Testis (tissue), 5 donors: ENCODE measurements at places on chromosomes 12 and 14. TPM values are rescaled to one million over a fixed set of nuclear protein-coding genes. Genes with fewer than 3 reads are reported as not detected.

Gene TGM1
- 3.6 TPM for total RNA-seq

- no peak overlapping the region for H3K27ac ChIP-seq
- no peaks in the 10 kb centered on the region for H3K36me3 ChIP-seq
- no peaks in the 10 kb centered on the region for H3K4me1 ChIP-seq
- no peak for DNase-seq
Observed at GRCh38 chr12:89648211-89648930, 60.3 kb downstream of the ATP2B1 start.

GRCh38 chr12:49874142-49874897 lies 29.4 kb downstream of the FAIM2 start:
- no peaks in the 10 kb centered on the region for H3K27me3 ChIP-seq
- H3K27ac ChIP-seq = no peak overlapping the region
- no peak for DNase-seq
- no peak overlapping the region for H3K4me3 ChIP-seq
- no peaks in the 10 kb centered on the region for H3K36me3 ChIP-seq

Gene POTEM
- 67.0 TPM for total RNA-seq

GRCh38 chr12:109677279-109677691 lies 36.3 kb upstream of the FAM222A start:
- H3K27ac ChIP-seq = no peak overlapping the region
- H3K36me3 ChIP-seq = no peaks in the 10 kb centered on the region
- H3K4me1 ChIP-seq = peaks cover 15% of the 10 kb centered on the region
- H3K4me3 ChIP-seq = no peak overlapping the region
- no peaks in the 10 kb centered on the region for H3K27me3 ChIP-seq
